A549 treated with dexamethasone at 1 μM for 4 hours (cell line): ENCODE measurements at places on chromosomes 12 and 14. TPM values are rescaled to one million over a fixed set of nuclear protein-coding genes. Genes with fewer than 3 reads are reported as not detected.

FSCB gene
- not detected in 5 replicates for total RNA-seq

TAS2R42 gene
- not detected in 5 replicates for total RNA-seq

PLA2G1B gene
- total RNA-seq = 0.18 TPM in 1 of 5 replicates, not detected in the others

TAS2R20 gene
- total RNA-seq = 0.06 to 0.12 TPM (median 0.11 TPM) in 3 of 5 replicates, not detected in the others

MUCL1 gene
- total RNA-seq = not detected in 5 replicates

LIN7A gene
- 0.17 to 0.28 TPM (median 0.20 TPM) in 5 replicates for total RNA-seq

GPX2 gene
- total RNA-seq = 172 to 291 TPM (median 185 TPM) in 5 replicates

OR4E2 gene
- not detected in 5 replicates for total RNA-seq

NINJ2 gene
- total RNA-seq = 0.42 to 0.71 TPM (median 0.53 TPM) in 5 replicates

PHETA1 gene
- total RNA-seq = 6.8 to 11.5 TPM (median 9.8 TPM) in 5 replicates

CFAP251 gene
- total RNA-seq = 1.1 to 1.5 TPM (median 1.3 TPM) in 5 replicates
